ENCODE measurements at places on chromosomes 4 and X. TPM values are rescaled to one million over a fixed set of nuclear protein-coding genes. Genes with fewer than 3 reads are reported as not detected.

The CXXC4 gene
- not detected for total RNA-seq

The HPGDS gene
- not detected for total RNA-seq

The NPY2R gene
- not detected for total RNA-seq

The SH2D1A gene
- total RNA-seq = 1.5 TPM

DNA sequence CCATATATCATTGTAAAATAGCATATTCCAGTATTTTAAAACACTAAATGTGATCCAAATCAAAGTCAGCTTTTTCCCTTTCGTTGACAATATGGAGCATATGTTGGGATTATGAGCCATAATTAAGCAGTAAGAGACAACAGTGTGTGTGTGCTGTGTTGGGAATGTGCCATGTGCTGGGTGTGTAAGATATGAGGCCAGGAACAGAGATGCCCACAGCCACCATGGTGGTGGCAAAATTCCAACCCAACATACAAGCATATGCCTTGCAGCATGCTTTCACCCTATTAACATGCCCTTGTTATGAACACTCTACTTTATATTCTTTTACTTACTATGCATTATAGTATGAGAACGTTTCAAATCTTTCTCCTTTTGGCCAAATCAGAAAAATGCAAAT, 1560.4 kb upstream of the TENM3 start:
- DNase-seq = no peak

- no peak for DNase-seq
These were observed 14.4 kb downstream of the SHROOM4 start for GRCh38 chrX:50799531-50799961.

- DNase-seq = no peak
These were observed 365.0 kb downstream of the PPP3CA start for GRCh38 chr4:100982345-100982744.

GRCh38 chr4:21012851-21013331, 312.6 kb downstream of the PACRGL start:
- no peak for DNase-seq

- no peak for DNase-seq
These were observed 207.5 kb downstream of the REPS2 start for GRCh38 chrX:17154001-17154400.

- DNase-seq = peak; percentile 66
These were observed 28.8 kb downstream of the NKX6-1 start for GRCh38 chr4:84470204-84470785.

All from Karpas-422 (cell line).